ENCODE measurements at places on chromosomes 3 and 15.

GRCh38 chr15:85702321-85703101, 92.2 kb downstream of the KLHL25 start:
- H3K27me3 ChIP-seq, result no peaks in the 10 kb centered on the region
- peaks cover 54% of the 10 kb centered on the region for H3K4me1 ChIP-seq
- peak overlapping the region; percentile 85 for H3K4me3 ChIP-seq

- H3K4me1 ChIP-seq, result no peaks in the 10 kb centered on the region
- no peaks in the 10 kb centered on the region for H3K36me3 ChIP-seq
- H3K27ac ChIP-seq, result no peak overlapping the region
- no peak for DNase-seq
Measured at GRCh38 chr15:68599560-68600071, 20.8 kb downstream of the CORO2B start.

- H3K4me1 ChIP-seq, result peaks cover 25% of the 10 kb centered on the region
- H3K4me3 ChIP-seq, result no peak overlapping the region
- H3K27ac ChIP-seq, result no peak overlapping the region
- no peak for DNase-seq
- no peaks in the 10 kb centered on the region for H3K27me3 ChIP-seq
- peaks cover 5% of the 10 kb centered on the region for H3K36me3 ChIP-seq
Measured at GRCh38 chr3:141262308-141262705, 30.7 kb downstream of the PXYLP1 start.

- no peaks in the 10 kb centered on the region for H3K4me1 ChIP-seq
- no peak overlapping the region for H3K27ac ChIP-seq
- H3K27me3 ChIP-seq, result peaks cover 13% of the 10 kb centered on the region
- no peaks in the 10 kb centered on the region for H3K36me3 ChIP-seq
Measured at GRCh38 chr15:69893863-69894262, 203.9 kb downstream of the TLE3 start.

- H3K27ac ChIP-seq, result peak overlapping the region; percentile 95
- peak overlapping the region; percentile 63 for H3K4me3 ChIP-seq
- DNase-seq, result peak; percentile 12
- peaks cover 74% of the 10 kb centered on the region for H3K4me1 ChIP-seq
- H3K27me3 ChIP-seq, result no peaks in the 10 kb centered on the region
- H3K36me3 ChIP-seq, result peaks cover 3% of the 10 kb centered on the region
Measured at GRCh38 chr3:56783644-56784447, 17.9 kb downstream of the ARHGEF3 start.

GRCh38 chr15:56890038-56890437, 28.4 kb upstream of the TCF12 start:
- H3K4me3 ChIP-seq, result no peak overlapping the region
- no peak overlapping the region for H3K27ac ChIP-seq
- H3K27me3 ChIP-seq, result no peaks in the 10 kb centered on the region

GRCh38 chr3:45559560-45560118, 34.9 kb upstream of the LIMD1 start:
- no peak for DNase-seq
- no peak overlapping the region for H3K27ac ChIP-seq
- peaks cover 2% of the 10 kb centered on the region for H3K4me1 ChIP-seq
- H3K27me3 ChIP-seq, result no peaks in the 10 kb centered on the region

- peaks cover 35% of the 10 kb centered on the region for H3K4me1 ChIP-seq
- peak; percentile 100 for DNase-seq
- peaks cover 2% of the 10 kb centered on the region for H3K36me3 ChIP-seq
- H3K27me3 ChIP-seq, result no peaks in the 10 kb centered on the region
- H3K27ac ChIP-seq, result peak within 1 kb of the TSS; percentile 99
- H3K4me3 ChIP-seq, result peak within 1 kb of the TSS; percentile 97
Measured at GRCh38 chr3:57597127-57597923, at the start of gene ARF4. Gene ARF4 (minus strand): TSS chr3:57597344. CDS start chr3:57597140, 204 bp downstream.

- peaks cover 2% of the 10 kb centered on the region for H3K36me3 ChIP-seq
- peaks cover 2% of the 10 kb centered on the region for H3K4me1 ChIP-seq
- H3K4me3 ChIP-seq, result no peak overlapping the region
- no peak for DNase-seq
Measured at GRCh38 chr15:101454365-101454764, 35.1 kb downstream of the PCSK6 start.

DNA sequence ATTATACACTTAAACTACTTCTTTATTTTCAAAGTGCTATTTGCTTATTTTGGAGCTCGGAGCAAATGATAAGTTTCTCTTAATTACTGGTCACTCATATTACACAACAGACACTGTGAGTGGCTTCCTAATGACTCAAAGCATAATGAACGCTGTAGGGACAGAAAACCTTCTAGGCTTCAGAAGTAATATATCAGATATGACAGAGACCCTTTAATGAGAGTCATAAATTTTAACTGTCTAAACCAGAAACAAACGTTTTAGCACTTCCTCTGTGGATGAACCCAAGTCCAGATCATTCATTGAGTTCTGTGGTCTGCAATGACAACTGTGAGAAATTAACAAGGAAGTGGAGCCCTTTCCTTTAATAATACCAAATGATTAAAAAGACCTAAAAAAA, 66.6 kb downstream of the ARPP21 start:
- H3K27ac ChIP-seq, result no peak overlapping the region
- H3K27me3 ChIP-seq, result no peaks in the 10 kb centered on the region
- no peaks in the 10 kb centered on the region for H3K36me3 ChIP-seq
- H3K4me1 ChIP-seq, result no peaks in the 10 kb centered on the region

- DNase-seq, result peak; percentile 68
- H3K27ac ChIP-seq, result no peak overlapping the region
- H3K4me1 ChIP-seq, result peaks cover 16% of the 10 kb centered on the region
- peak overlapping the region; percentile 66 for H3K4me3 ChIP-seq
- H3K36me3 ChIP-seq, result no peaks in the 10 kb centered on the region
- H3K27me3 ChIP-seq, result peaks cover 39% of the 10 kb centered on the region
Measured at GRCh38 chr3:184540777-184541681, 20.6 kb upstream of the EPHB3 start.

DNA sequence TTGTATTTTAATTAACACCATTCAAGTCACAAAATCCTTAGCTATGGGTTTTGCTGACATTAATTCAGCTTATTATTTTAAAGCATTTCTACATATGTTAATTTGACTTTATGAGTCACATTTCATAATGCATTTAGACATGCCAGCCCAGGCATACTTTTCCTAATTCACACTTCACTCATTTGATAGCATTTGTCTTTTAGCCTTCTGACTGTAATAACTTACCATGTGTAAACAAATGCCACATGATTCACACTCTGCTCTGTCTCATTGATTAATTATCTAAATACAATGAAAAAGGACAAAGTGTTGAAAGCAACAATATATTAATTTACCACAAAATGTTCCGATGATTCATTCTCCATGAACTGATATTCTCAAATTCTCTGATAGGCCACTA, 927.8 kb upstream of the EPHA6 start:
- DNase-seq, result no peak
- H3K4me1 ChIP-seq, result no peaks in the 10 kb centered on the region
- H3K27me3 ChIP-seq, result no peaks in the 10 kb centered on the region
- no peak overlapping the region for H3K27ac ChIP-seq
- no peak overlapping the region for H3K4me3 ChIP-seq

Data from T-helper 17 cell (primary cell).